ENCODE measurements at places on chromosomes 5 and 9.

DNA sequence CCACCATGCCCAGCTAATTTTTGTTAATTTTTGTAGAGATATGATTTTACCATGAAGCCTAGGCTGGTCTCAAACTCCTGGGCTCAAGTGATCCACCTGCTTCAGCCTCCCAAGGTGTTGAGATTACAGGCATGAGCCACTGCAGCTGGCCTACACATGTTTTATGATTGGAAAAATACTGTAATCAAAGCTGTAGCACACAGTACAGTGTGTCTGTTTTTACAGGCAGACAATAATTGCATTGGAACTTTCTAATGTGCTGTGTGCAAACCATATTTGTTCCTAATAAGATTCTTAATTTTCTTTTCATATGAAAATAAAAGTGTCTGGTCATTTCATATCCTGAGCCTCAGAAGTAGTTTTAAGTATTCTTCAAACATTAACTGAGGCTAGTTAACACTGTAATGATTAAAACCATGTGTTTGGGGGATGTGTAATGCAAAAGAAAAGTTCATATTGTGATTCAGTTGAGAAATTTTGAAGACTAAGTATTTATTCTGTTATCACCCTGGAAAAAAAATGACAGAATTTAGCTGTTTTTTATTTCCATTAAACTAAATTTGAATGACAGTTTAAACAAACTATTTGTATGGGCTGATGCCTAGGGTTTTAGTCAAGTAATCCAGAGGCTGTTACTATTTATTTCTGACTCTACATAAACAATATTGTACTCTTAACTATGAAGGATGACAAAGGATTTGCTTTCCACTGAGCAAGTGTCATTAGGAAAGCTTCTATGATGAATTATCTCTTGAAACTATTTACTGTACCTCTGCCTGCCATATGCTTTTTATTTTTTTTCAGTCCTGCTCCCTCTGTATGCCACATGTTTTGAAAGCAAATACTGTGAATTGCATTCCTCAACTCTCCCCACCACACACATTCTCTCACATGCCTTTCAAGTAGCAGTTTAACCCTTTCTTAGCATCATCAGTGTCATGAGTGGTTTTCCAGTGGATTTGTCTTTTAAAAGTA, 111.5 kb downstream of the MTREX start:
- DNase-seq, result no peak

- no peak for DNase-seq
Measured at GRCh38 chr5:118905196-118905595, 83.2 kb downstream of the DTWD2 start.

GRCh38 chr9:88966894-88967676, 24.2 kb upstream of the S1PR3 start:
- no peak for DNase-seq

DNA sequence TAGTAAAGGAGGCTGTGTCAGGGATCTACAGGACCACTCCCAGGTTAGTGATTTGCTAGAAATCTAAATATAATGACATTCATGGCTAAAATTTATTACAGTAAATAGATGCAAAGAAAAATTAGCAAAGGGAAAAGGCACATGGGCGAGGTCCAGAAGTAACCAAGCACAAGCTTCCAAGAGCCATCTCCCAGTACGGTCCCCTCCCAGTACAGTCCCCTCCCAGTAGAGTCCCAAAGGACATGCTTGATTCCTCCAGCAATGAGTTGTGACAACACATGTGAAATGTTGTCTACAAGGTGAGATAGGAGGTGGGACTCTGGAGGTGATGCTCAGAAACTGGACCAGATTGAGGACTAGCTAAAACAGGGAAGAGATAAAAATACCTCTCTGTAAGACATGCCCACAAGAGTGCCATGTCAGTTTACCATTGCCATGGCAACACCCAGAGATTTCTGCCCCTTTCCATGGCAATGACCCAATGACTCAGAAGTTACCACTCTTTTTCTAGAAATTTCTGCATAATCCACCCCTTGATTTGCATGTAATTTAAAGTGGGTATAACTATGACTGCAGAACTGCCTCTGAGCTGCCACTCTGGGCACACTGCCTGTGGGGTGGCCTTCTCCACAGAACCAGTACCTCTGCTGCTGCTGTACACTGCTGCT, 27.9 kb upstream of the CEMIP2 start:
- no peak for DNase-seq

DNA sequence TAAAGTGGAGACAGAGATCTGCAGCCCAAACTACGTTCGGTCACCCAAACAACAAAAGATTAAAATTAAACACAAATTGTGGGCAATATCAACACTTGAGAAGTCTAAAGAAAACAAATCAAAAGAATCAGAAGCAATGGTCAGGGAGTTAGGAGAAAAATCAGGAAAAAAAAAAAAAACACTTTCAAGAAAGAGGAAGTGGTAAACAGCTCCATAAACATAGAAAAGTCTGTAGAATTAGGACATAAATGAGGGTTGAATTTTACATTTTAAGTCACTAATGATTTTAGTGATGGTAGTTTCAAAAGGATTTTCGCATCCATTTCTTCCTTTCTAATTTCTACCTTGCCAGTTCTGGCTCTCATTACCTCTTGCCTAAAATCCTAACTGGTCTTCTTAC, 10.1 kb downstream of the RNF145 start:
- DNase-seq, result no peak

DNA sequence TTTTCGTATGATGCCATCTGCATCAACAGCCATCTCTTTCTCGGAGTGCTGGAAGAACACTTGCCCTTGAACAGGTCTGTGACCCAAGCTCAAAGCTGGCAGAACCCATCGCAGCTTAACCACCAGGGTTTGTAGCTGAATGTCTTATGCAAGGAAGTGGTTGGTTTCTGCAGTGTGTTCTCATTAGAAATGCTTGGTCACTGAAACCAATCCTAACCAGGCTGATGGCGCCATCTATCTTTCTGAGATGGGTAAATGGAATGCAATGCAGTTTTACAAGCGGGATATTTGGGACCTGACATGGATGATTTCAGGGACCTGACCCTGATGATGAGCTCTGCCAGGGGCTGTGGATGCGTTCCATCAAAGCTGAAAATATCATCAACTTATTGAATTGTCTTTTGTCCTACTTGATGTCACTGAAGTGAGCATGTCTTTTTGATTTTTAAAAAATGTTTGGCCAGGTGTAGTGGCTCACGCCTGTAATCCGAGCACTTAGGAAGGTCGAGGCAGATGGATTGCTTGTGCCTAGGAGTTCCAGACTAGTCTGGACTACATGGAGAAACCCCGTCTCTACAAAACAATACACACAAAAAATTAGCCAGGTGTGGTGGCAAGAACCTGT, 28.7 kb downstream of the DMRT3 start:
- no peak for DNase-seq

GRCh38 chr5:146042628-146043279, 62.6 kb downstream of the PLAC8L1 start:
- no peak for DNase-seq

DNA sequence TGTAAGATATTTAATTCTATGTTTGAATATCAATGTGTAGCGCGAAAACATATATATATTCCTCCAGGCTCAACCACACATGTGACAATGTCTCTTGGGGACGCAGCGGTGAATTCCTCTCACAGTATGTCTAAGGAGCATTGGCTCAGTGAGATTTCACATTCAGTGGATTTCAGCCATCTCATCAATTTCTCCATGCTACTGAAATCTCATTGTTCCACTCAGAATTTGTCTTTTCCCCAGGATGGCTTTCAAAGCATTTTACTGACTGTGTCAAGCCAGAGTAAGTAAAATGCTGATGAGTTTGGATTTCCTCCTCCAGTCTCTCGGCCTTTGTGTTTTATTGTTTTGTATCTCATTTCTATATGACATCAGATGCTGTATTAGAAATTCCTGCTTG, 1.3 kb upstream of the OR1J1 start:
- no peak for DNase-seq

GRCh38 chr9:114884787-114885452, 45.5 kb downstream of the TNFSF8 start:
- DNase-seq, result no peak

DNA sequence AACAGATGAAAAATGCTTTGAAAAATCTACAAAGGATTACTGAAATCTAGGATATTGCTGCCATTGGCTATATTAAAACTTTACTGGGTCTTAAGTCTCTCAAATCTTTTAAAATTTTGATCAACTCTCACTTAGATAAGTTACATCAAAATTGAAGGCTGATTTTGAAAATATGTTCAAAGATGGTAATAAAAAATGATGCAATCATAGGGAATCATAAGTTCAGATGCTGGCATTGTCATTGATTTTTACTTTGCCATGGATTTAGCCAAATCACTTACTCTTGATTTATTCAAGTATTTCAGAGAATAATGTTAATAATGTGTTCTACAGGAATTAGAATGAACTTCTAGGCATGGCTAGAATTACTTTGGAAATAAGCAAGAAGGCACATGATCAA, 24.2 kb downstream of the LARS1 start:
- DNase-seq, result no peak

DNA sequence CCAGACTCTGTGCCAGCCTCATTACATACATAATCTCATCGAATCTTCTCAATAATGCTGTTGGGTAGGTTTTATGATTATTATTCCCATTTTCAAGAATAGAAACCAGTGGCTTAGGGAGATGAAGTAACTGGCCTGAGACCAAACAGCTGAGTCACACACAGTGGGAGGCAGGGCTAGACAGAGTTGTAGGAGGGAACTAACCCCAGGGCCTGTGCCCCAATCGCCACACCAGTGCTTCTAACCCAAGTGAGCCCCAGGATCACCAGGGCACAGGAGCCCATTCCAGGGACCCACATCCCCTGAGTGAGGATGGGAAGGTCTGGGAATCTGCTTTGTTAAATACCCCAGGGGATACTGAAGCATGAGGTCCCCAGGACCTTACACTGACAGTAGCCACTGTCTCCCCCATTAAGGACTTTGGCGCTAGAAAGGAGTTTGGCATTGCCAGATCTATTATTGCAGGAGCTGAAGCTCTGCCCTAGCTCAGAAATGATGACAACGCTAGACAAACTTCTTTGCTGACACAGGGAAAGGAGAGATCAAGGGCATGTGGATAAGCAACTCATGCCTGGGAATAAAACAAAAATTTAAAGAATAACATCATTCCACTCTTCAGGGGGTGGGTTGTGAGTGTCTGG, 63.8 kb upstream of the PPARGC1B start:
- no peak for DNase-seq

- no peak for DNase-seq
Measured at GRCh38 chr9:16866587-16866986, 3.9 kb downstream of the BNC2 start.

- DNase-seq, result no peak
Measured at GRCh38 chr9:6506571-6506970, 93.6 kb downstream of the UHRF2 start.

GRCh38 chr9:98372077-98372836, 116.8 kb upstream of the TBC1D2 start:
- DNase-seq, result no peak

DNA sequence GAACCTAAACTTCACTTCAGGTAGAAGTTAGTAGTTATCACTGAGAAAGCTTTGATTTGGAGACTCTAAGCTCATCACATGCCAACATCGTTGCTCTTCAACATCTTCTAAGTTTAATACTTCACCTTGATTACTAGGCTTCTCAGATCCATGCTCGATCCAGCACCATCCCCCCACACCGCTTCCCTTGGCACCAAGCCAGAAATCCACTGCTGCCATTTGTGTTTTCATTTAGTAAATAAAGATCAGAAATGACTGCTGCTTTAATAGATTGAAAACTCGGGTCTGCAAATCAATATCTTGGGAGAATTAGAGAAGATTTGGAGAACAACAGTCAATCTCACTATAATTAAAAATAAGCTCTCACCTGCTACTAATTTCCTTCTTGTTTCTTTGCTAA, 214.7 kb upstream of the NR4A3 start:
- no peak for DNase-seq

DNA sequence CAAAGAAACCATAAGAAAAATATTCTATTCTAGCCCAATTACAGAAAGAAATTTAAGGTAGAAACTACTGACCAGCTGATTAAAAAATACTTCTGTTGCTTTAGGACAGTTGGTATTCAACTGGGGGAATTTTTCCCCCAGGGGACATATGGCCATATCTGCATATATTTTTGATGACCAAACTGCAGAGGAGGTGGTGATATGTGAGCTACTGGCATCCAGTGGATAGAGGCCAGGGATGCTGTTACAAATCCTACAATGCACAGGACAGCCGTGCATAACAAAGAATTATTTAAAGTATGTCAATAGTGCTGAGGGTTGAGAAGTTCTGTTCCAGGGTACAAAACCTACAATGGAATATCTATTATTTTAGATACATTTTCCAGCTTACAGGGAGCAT, 24.0 kb downstream of the ZFR start:
- DNase-seq, result no peak

DNA sequence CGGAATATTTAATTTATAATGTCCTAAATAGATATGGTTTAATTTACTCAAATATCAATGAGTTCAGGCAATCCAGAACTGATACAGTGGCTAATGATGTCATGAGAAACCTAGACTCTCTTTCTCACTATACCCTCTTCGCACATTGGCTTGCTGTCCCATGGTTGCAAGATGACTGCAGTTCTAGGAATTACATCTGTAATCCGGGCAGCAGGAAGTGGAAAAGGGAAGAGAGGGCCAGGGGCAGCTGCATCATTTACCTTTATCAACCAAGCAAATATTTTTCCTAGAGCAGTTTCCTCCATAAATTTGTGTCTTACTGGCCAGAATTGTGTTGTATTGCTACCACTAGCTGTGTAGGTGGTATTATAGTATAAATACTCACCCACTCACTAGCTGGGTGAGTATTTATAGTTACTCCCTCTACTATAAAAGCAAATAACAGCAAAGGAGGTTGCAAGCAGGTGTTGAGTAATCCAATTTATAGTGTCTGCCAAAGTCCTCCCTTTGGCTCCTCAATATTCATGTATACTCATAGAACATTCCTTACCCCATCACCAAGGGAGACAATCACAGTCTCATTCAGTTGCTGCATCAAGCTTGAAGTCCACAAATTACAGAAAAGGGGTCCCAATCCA, 168.8 kb downstream of the DROSHA start:
- DNase-seq, result no peak

- DNase-seq, result no peak
Measured at GRCh38 chr5:82341325-82341724, 63.2 kb upstream of the RPS23 start.

DNA sequence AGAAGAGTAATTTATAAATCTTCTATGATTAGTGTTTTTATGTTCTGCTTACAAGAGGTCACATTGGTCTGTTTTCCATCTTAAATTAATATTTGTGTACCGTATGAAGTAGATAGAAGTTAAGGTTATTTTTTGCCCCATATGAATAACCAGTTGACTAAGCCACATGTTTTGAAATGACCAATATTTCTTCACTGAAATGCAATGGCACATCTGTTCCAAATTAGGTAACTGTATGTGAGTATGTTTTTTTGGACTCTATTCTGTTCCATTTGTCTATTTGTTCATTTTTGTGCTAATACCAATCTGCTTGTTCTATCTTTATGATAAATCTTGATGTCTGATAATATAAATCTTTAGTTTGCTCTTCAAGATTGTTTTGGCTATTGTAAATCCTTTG, 17.7 kb downstream of the JAK2 start:
- no peak for DNase-seq

GRCh38 chr5:59266410-59266809, 627.1 kb downstream of the PDE4D start:
- no peak for DNase-seq

- DNase-seq, result no peak
Measured at GRCh38 chr9:68555437-68556150, 14.9 kb upstream of the TMEM252 start.

- no peak for DNase-seq
Measured at GRCh38 chr5:142852416-142853198, 82.4 kb downstream of the ARHGAP26 start.
